ENCODE measurements at places on chromosomes 1 and 21. TPM values are rescaled to one million over a fixed set of nuclear protein-coding genes. Genes with fewer than 3 reads are reported as not detected.
A peak's percentile ranks its signal among the peaks of the same experiment; 100 is the strongest.

GRCh38 chr1:16088996-16089395 lies 15.5 kb upstream of the FAM131C start:
- no peak for DNase-seq

GRCh38 chr1:67650061-67650460 lies 34.9 kb upstream of the GADD45A start:
- no peak for DNase-seq

DNA sequence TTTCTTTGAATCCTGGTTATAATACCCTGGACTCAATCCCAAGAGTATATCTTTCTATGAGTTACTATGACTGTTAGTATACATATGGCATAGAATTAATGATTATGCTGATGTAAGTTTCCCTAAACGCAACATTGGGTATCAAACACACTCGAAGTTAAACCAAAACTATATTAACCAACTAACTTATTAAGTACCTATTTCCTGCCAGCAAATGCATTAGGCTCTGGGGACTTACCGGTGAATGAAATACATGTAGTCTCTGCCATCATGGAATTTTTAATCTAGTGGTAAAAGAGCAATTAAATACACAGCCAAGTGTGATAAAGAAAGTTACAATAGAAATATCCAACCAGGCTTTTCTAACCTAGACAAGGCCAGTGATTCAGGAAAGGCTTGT lies 193.6 kb upstream of the ADGRL2 start:
- DNase-seq, result no peak

- no peak for DNase-seq
These were observed 383.7 kb downstream of the ZP4 start for GRCh38 chr1:237507005-237507404.

DNA sequence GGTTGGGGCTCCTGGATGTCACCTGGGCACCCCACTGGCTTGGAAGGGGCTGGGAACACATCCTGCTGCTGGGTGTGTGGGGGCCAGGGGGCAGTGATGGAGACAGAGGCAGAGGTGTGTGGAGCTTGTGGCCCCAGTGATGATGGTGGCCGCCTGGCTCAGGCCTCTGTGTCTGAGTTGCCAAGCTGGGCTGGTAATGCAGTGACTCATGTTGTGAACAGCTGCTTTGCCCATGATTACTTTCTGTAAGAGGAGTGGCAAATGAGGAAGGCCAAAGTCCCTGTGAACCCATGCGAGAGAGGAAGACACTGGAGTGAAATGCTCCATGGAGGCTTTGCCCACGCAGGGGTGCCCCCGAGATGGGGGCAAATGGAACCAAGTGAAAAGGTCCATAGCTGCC lies 86.8 kb downstream of the KCNJ6 start:
- no peak for DNase-seq

DNA sequence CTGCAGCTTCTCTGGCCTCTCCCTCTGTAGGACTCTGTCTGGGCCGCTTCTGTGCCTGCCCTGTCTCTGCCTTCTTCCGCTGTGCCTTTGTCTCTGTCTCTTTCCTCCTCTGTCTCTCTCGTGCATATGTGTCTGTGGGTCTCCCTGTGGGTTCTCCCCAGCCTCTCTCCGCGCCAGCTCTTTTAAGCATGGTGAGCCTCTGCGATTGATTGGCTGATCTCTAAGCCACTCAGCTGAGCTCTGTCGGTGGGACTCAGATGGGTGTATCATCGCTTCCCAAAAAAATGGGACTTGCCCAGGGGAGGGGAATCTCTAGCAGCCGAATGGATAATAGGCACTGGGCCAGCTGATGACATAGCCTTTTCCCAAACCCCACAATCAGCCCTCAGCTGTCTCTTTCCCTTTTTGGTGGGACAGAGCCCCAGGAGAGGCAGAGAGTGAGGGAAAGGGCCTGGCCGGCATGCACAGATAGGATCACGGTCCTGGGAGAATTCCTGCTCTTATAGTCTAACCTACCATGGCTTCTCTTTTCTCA lies at the start of gene ADAMTS4:
Gene ADAMTS4 (minus strand): TSS at position 158 of the 535 bp plus-strand sequence. CDS start 427 bp downstream, outside the sequence.
- peak; percentile 88 for DNase-seq

- no peak for DNase-seq
These were observed 276.5 kb upstream of the DPYD start for GRCh38 chr1:98197356-98197755.

- DNase-seq, result no peak
These were observed 2.5 kb upstream of the TRIM63 start for GRCh38 chr1:26069941-26070295.

DNA sequence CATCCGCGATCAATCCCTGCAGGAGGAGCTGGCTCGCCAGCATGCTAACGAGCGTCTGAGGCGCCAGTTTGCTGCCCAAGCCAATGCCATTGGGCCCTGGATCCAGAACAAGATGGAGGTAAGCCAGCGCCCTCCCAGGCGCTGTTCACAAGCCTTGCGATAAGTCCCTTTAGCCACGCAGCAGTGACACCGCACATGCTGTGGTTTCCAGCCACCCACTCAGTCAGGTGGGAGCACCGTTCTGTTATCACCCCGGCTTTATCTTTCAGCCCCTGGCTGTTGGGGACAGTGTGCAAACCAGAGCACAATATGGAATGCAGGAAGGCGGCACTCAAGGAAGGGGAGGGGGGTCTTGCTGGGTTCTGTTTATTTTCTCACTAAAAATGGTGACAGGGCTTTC lies 41.1 kb upstream of the MTR start:
- no peak for DNase-seq

DNA sequence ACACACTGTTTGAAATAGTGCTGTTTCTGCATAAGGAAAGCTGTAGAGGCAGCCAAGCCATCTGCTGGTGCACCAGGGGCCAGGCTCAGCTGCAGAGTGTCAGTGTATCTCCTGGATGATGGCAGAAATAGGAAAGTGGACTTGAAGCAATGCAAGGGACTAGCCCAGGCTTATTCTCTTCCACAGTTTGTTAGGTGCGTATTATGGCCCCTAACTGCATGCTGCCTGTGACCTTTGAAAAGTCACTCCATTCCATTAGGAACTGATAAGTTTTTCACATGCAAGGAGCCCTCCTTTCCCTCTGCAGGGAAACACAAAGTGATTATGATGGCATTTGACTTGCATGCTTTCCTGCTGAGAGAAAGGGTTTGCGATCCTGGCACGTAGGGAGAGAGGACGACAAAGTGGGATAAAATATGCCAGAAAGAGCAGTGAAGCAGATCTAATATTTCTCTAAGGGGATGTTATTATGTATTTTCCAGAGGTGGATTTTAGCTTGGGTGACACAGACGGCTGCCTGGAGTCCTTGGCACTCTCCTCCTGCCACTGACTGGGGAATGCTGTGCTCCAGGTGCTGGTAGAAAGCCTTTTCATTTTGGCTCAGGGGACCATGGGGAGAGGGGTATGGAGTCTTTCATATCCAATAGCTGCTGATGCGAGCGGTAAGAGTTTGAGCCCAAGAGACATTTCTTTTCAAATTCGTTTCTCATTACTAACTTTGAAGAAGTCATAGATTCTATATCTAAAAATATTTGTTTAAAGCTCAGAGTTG lies 402.1 kb upstream of the B3GALT2 start:
- DNase-seq, result peak; percentile 20

GRCh38 chr1:51776408-51776807 lies 102.1 kb downstream of the NRDC start:
- no peak for DNase-seq

- DNase-seq, result no peak
These were observed 513.6 kb downstream of the PLPP3 start for GRCh38 chr1:56065729-56066128.

- DNase-seq, result no peak
These were observed 5.7 kb upstream of the IVL start for GRCh38 chr1:152902636-152903035.

GRCh38 chr1:185541871-185542301 lies 192.3 kb upstream of the HMCN1 start:
- no peak for DNase-seq

DNA sequence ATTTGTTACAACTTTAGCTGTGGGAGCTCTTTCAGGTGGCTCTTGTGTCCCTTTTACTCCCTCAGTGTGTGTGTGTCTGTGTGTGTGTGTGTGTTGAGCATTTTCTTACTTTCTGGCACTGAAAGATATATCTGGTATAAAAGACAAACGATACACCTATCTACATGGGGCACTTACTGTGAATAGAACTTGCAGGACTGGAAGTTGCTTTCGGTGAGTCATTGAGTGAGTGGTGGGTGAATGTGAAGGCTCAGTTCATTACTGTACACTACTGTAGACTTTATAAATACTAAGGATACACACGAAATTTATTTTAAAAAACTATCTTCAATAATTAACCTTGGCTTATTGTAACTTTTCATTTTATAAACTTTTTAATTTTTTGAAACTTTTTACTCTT lies 38.7 kb downstream of the BTBD8 start:
- no peak for DNase-seq

GRCh38 chr1:174497478-174497877 lies 49.7 kb downstream of the GPR52 start:
- no peak for DNase-seq

DNA sequence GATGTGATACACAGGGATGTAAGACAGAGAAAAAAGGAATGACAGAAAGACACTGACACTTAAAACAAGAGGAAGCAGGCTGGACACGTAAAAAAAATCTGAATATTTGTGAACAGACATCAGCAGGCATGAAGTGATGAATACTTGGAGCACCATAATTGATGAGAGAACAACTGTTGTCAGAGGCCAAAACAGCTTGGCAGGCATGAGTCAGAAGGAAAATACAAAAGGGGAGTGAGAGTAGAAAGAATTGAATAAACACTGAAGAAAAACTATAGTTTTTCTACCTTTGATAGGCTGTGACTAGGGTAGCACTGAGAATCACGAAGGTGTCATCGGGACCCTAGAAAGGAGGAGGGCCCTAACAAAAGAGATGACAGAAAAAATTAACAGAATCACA lies 21.6 kb upstream of the GUCA2A start:
- no peak for DNase-seq

GRCh38 chr1:78029793-78030192 lies 16.0 kb upstream of the GIPC2 start:
- no peak for DNase-seq

DNA sequence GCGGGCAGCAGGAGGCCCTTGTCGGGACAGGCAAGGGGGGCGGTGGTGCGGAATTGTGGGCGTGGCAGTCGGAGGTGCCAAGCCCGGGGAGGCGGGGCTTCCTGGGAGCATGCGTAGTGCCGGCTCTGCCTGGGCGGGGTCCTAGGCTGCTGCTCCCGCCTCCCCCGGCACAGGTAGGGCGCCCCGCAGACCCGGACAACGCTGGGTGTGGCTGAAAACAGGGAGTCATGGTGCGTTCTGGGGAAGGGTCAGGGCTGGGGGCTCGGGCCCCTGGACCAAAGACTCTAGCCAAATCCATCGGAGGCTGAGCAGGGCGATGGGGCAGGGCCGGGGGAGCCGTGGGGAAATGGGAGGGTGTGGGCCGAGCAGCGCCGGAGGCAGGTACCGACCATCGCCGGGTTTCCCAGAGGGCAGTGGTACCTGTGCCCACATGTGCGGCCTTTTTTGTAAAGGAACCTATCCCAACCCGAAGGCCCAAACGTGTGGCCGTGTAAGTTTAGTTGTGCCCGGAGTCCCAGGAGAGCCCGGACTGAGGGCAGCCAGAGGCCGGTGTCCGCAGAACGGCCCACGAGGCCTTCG lies 231.9 kb downstream of the SDCCAG8 start:
- DNase-seq, result no peak

DNA sequence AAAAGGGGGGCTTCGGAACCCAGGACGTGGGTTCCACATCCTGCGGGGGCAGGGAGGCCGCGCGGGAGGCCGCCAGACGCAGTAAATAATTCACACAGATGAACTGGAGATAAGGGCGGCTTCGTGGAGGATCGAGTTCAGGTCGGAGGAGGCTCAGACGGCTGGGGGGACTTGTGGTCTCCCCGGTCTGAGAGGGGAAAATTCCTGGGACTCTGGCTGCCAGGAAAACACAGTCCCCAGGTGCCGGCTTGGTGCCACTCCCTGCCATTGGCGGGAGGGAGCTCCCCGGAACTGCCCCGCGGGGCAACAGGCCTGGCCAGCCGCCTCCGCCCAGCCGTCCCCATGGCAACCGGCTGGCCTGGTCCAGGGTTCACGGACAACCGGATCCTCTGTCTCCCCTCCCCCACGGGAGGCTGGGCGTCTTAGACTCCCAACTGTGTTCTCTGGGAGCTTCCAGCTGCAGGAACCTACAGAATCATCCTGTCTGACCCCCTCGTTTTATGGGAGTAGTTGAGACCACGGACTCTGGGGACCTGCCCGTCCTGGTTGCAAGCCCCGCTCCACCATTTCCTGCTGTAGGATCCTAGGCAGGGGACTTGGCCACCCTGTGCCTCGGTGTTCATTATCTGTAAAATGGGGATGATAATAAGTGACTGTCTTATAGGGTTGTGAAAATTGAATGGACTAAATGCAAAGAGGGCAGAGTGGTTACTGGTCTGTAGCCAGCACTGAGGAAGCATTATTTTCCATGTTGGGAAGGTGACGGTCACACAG lies 9.6 kb downstream of the CAMK2N1 start:
- DNase-seq, result no peak

- DNase-seq, result no peak
These were observed 342.0 kb downstream of the SIPA1L2 start for GRCh38 chr1:232287676-232288569.

The SLX9 gene
- 21.2 TPM for polyA plus RNA-seq

The PEF1 gene
- 38.3 TPM for polyA plus RNA-seq

The UBXN10 gene
- 0.08 TPM for polyA plus RNA-seq

The GRHL3 gene
- 0.68 TPM for polyA plus RNA-seq

The SMIM1 gene
- polyA plus RNA-seq, result 5.7 TPM

The LCE2A gene
- not detected for polyA plus RNA-seq

The CFHR4 gene
- polyA plus RNA-seq, result not detected

The SAMD13 gene
- 10.7 TPM for polyA plus RNA-seq

The ARMH1 gene
- 2.2 TPM for polyA plus RNA-seq

The RGS4 gene
- polyA plus RNA-seq, result 1.2 TPM

The PDIK1L gene
- 5.6 TPM for polyA plus RNA-seq

The OR2T35 gene
- polyA plus RNA-seq, result not detected

The TAS1R1 gene
- 9.5 TPM for polyA plus RNA-seq

The PTPN7 gene
- polyA plus RNA-seq, result 1.1 TPM

The RCAN3 gene
- polyA plus RNA-seq, result 1.5 TPM

The CORT gene
- 2.0 TPM for polyA plus RNA-seq

All from hindlimb muscle (tissue), 1 donor.